CD8-positive, alpha-beta memory T cell (primary cell): ENCODE measurements at places on chromosomes 3 and 15. TPM values are rescaled to one million over a fixed set of nuclear protein-coding genes. Genes with fewer than 3 reads are reported as not detected.

ALPK3 gene
- 0.18 TPM for total RNA-seq

LTF gene
- total RNA-seq = not detected

LDHAL6B gene
- total RNA-seq = not detected

NMB gene
- 5.2 TPM for total RNA-seq

KCNMB2 gene
- not detected for total RNA-seq

BTLA gene
- 14.1 TPM for total RNA-seq

NBEAL2 gene
- 83.5 TPM for total RNA-seq

SMCO1 gene
- total RNA-seq = not detected

- DNase-seq = no peak
- no peaks in the 10 kb centered on the region for H3K36me3 ChIP-seq
- no peaks in the 10 kb centered on the region for H3K4me1 ChIP-seq
Measured at GRCh38 chr3:140051019-140051957, 116.3 kb downstream of the CLSTN2 start.

GRCh38 chr15:23797747-23798446, 110.8 kb upstream of the NDN start:
- no peak overlapping the region for H3K27ac ChIP-seq
- no peak for DNase-seq
- H3K27me3 ChIP-seq = no peaks in the 10 kb centered on the region
- H3K36me3 ChIP-seq = no peaks in the 10 kb centered on the region
- no peak overlapping the region for H3K4me3 ChIP-seq

GRCh38 chr3:187871204-187871591, 125.9 kb upstream of the BCL6 start:
- no peaks in the 10 kb centered on the region for H3K4me1 ChIP-seq
- H3K4me3 ChIP-seq = no peak overlapping the region
- DNase-seq = no peak

DNA sequence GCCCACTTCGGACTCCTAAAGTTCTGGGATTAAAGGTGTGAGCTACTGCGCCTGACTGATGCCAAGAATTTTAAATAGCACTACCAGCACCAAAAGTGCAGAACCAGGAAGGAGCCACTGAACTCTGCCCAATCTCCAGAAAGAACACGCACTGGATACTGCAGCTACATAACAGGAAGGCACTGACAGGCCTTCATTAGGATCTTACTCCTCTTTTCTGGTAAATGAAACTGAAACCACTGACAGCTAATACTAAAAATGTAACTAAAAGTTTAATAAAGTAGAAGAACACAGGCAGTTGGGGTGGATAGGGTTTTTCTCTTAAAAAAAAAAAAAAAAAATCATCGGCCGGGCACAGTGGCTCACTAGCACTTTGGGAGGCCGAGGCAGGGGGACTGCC, 74.1 kb upstream of the CHRM5 start:
- H3K27ac ChIP-seq = no peak overlapping the region
- no peaks in the 10 kb centered on the region for H3K4me1 ChIP-seq

DNA sequence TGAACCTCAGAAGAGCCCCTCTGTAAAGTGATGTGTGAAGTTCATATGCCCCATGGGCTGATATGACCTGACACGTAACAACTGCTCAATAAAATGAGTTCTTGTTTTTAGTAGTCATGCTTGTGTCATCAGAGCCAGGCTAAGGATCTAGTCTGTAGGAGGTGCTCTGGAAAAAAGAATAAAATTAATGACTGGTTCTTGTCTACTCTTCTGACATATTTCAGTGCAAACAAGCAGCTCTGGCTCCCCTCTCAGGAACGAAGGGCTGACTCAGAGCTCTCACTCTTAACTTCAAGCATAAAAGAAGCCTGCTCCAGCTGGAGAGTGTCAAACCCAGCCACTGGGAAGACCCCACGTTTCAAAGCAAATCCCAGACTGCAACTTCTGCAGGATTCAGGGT, 77.0 kb downstream of the LRIG1 start:
- H3K27ac ChIP-seq = no peak overlapping the region
- H3K27me3 ChIP-seq = no peaks in the 10 kb centered on the region

DNA sequence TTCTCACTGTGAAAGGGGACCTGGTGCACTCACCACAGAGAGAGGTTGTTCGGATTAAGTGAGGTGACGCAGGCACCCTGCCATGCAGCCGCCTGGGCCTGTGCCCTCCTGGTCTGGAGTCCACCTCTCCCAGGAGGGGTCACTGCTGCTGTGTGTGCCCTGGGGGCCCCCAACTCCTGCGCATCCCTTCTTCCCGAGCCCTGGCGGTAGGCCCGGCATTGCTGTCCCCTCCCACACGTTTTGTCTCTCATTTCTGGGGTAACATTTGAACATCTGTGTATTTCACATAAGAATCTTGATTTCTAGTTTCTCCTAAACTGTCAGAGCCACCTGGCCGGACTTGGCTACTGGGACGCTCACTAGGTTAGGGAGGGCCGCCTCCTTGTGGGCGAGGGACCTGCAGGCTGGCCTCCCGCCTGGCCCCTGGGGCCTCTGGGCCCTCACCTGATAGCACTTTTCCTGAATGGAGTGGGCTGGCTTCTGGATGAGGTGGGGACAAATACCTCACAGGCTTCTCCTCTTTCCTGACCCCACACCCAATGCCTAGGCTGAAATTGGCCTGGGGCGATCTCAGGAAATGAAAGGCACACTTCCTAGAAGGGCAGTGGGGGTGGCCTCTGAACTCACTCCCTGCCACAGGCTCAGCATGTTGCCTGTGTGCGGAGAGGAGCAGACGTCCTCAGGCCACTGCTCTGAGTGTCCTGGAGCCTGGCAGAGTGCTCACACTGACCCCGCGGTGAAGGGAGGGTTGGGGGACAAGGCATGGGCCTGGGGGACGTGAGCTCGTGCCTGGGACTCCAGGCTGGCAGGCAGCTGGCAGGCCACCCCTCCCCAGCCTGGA, 104.2 kb upstream of the PRR23E start:
- H3K4me3 ChIP-seq = no peak overlapping the region
- no peaks in the 10 kb centered on the region for H3K27me3 ChIP-seq
- DNase-seq = no peak

DNA sequence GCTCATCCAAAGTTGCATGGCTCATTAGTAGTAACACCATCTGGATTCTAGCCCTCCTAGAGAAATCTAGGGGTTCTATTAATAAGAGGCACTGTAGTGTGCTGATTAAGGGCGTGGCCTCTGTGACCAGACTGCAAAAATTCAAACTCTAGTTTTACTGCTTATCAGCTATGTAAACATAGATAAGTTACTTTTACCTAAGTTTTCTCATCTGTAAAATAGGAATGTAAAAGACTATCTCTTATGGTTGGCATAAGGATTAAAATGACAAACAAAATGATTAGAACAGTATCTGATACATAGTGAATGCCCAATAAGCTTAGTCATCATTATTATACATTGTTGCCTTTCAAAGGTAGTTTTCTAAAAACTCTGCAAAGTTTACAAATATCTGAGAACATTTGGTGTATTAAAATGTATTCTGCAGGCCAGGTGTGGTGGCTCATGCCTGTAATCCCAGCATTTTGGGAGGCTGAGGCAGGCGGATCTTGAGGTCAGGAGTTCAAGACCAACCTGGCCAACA, 4.5 kb downstream of the PTX3 start:
- H3K27ac ChIP-seq = no peak overlapping the region
- H3K36me3 ChIP-seq = no peaks in the 10 kb centered on the region
- no peak for DNase-seq
- no peaks in the 10 kb centered on the region for H3K4me1 ChIP-seq
- no peak overlapping the region for H3K4me3 ChIP-seq
- H3K27me3 ChIP-seq = no peaks in the 10 kb centered on the region

DNA sequence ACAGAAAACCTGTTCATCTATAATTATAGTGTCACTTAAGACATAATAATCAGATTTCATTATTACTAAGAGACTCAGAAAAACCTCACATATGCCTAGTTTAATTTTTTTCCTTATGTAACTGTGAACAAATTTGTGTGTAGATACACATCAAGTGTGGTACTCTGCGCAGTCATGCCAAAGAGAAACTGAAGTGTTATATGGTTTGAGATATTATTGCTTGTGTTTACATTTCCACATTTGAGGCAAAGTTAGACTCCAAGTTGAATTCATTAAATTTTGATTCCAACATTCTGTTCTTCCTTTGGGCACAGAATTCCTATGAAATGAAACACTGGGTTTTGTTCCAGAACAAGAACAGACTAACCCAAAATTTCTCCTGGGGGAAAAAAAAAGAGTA, 2.2 kb downstream of the MBNL1 start:
- peak overlapping the region; percentile 97 for H3K4me3 ChIP-seq
- peaks cover 54% of the 10 kb centered on the region for H3K4me1 ChIP-seq
- DNase-seq = no peak
- no peaks in the 10 kb centered on the region for H3K27me3 ChIP-seq

DNA sequence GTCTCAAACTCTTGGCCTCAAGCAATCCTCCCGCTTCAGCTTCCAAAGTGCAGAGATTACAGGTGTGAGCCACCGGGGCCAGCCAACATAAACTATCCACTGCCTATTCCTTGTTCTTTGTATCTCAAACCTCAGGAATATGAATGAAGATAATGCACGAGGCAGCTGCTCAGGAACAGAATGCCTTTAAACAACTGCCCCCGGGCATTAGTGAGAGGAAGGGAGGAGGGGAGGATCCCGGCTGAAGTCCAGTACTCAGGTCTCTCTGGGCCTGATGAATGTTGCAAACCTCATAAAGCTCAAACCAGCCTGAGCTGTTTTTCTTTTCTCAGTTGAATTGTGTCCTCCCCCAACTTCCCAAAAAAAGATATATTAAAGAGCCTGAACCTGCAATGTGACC, 26.9 kb upstream of the MTMR14 start:
- no peak for DNase-seq
- no peaks in the 10 kb centered on the region for H3K27me3 ChIP-seq
- no peaks in the 10 kb centered on the region for H3K36me3 ChIP-seq
- H3K27ac ChIP-seq = no peak overlapping the region

- H3K4me1 ChIP-seq = no peaks in the 10 kb centered on the region
- no peak overlapping the region for H3K27ac ChIP-seq
Measured at GRCh38 chr3:136562026-136562425, 190.2 kb downstream of the STAG1 start.

DNA sequence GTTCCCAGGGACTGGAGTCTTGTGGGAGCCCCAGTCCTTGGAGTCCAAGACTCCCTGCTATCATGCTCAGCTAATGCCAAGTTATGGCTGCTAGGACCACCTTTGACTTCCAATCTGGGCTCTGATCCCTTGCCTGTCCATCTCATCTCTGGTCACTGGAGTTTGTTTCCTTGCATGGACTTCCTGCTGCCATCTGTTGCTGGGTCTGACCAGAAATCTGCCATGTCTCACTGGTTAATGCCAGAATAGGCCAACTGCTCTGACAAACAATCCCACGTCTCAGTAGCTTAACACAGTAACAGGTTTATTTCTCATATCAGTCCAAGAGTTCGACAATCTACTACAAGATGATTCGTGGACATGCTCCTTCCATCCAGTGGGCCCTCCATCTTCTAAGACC, 10.1 kb upstream of the GLCE start:
- H3K4me3 ChIP-seq = no peak overlapping the region
- no peaks in the 10 kb centered on the region for H3K36me3 ChIP-seq
- no peak overlapping the region for H3K27ac ChIP-seq
- no peak for DNase-seq
- H3K4me1 ChIP-seq = no peaks in the 10 kb centered on the region

- no peaks in the 10 kb centered on the region for H3K4me1 ChIP-seq
- no peak for DNase-seq
- H3K36me3 ChIP-seq = no peaks in the 10 kb centered on the region
- H3K27ac ChIP-seq = no peak overlapping the region
Measured at GRCh38 chr15:35691173-35691761, 145.3 kb upstream of the DPH6 start.

DNA sequence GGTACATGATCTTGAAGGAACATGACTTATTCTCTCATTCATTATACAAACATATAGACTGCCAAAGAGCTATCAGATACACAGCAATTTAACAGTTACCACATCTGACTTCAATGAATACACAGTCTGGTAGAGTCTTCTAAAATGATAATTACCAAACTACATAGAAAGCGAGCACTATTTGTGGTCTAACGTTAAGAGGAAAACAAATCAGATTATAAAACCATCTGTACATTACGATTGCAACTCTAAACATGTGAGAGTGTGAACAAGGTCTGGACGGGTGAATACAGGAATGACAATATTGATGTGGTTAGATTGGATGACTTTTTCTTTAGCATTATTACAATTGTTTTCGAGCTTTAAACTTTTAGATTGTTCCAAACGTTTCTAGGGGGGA, 16.3 kb downstream of the CX3CR1 start:
- no peaks in the 10 kb centered on the region for H3K27me3 ChIP-seq
- no peaks in the 10 kb centered on the region for H3K36me3 ChIP-seq
- no peak overlapping the region for H3K27ac ChIP-seq

DNA sequence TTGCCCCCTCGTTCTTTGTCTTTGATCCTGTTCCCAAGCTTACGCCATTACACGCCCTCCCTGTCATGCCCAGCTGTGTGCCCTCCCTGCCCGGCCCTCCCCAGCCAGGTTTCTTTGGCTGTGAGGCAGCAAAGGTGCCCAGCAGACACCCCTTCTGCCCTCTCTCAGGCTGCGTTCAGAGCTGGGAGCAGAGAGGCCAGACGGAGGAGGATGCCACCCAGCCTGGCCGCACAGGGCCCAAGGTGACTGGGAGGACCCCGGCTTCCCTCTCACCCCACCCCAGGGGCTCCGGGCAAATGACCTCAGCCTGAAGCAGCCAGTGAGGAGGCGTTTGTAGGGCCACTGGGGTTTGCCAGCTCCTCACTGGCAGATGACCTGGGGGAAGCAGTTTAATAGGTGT, 30.8 kb upstream of the LACTB start:
- no peak for DNase-seq
- H3K4me3 ChIP-seq = no peak overlapping the region
- H3K27me3 ChIP-seq = no peaks in the 10 kb centered on the region
- no peaks in the 10 kb centered on the region for H3K4me1 ChIP-seq
- no peaks in the 10 kb centered on the region for H3K36me3 ChIP-seq

GRCh38 chr3:194348354-194348753, 2.8 kb downstream of the CPN2 start:
- H3K36me3 ChIP-seq = no peaks in the 10 kb centered on the region
- H3K27ac ChIP-seq = no peak overlapping the region
- no peak overlapping the region for H3K4me3 ChIP-seq
- DNase-seq = no peak
- H3K27me3 ChIP-seq = no peaks in the 10 kb centered on the region
